ENCODE measurements at places on chromosomes 13 and 19.

- DNase-seq, result no peak
These were observed 93.7 kb upstream of the SGCG start for GRCh38 chr13:23086968-23087623.

DNA sequence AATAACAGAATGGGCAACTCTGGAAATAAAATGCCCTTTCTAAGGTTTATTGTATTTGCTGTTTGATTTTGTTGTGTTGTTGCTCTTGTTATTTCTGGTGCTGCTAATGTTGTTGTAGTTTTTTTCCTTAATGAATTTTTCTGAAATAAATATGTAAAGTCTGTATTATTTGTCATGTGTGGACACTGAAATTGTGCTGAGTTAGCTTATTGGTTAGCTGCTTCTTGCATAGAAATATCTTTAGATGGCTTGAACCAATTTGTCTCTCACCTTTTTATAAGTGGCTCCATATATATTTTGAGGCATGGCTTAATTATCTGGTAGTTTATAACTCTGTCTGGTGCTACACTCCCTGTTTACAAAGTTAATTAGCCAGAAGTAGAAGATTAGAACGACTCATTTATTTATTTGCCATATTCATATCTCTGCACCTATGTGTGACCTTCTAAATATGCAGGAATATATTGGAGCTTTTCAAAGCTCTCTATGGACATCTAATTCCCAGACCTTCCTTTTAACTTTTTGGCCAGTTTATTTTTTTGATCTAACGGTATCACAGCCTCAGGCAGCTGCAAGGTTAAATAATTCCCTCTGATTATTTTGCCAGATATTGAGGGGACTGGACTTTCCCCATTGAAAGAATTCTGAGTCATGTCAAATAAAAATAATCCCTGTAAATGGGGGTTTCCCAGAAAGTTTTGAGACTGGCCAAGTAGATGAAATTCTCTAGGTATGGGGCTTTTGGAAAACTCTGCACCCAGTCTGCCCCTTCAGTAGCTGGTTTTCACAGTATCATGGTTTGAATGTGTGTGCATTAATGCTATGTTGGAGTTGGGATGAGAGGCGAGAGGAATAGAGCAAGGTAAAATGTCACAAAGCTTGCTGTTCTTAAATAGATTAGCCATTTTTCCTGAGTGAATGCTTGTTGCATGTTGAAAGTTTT, 1331.7 kb upstream of the MIR17HG start:
- DNase-seq, result no peak

DNA sequence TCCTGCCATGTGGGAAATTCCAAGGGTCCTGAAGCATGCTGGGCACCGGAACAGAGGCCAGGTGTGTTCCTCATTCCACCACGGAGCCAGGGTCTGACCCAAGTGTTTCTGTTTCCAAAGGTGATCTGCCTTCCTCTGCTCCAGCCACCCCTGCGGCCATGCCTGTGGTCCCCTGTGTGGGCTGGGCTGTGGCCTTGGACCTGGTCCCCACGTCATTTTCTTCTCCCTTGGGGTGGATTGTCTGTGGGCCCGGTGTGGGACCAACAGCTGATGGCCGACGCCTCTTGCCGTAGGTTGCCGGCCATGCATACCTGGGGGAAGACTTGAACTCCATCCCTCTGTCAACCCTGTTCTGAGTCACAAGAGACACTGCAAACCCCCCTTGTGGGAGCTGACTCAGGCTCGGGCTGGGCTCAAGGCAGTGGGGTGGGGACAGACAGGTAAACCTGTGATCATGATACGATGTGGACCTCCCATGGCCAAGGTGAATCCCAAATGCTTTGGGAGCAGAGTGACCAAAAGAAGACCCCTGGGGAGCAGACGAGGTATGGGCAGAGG, 35.0 kb downstream of the ATP11A start:
- no peak for DNase-seq

- DNase-seq, result no peak
These were observed 49.3 kb downstream of the UFM1 start for GRCh38 chr13:38398711-38399493.

- DNase-seq, result no peak
These were observed 12.2 kb downstream of the BRD4 start for GRCh38 chr19:15320116-15320515.

DNA sequence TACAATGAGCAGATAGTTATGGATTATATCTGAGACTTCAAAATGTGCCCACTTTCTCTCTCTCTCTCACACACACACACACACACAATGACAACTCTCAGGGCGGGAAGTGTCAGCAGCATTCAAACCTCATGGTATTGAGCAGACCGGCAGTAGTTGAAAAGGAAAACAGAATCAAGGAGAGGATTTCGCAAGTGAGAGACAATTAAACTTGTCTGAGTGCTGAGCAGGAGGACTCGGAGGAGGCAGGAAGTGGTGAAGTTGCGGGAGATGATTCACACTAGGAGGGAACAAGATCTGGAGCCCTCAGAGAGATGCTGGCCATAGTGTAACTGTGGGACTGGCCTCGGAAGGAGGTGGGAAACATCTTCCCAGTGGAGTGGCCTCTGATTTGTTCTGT, 353.1 kb downstream of the EFNB2 start:
- no peak for DNase-seq

DNA sequence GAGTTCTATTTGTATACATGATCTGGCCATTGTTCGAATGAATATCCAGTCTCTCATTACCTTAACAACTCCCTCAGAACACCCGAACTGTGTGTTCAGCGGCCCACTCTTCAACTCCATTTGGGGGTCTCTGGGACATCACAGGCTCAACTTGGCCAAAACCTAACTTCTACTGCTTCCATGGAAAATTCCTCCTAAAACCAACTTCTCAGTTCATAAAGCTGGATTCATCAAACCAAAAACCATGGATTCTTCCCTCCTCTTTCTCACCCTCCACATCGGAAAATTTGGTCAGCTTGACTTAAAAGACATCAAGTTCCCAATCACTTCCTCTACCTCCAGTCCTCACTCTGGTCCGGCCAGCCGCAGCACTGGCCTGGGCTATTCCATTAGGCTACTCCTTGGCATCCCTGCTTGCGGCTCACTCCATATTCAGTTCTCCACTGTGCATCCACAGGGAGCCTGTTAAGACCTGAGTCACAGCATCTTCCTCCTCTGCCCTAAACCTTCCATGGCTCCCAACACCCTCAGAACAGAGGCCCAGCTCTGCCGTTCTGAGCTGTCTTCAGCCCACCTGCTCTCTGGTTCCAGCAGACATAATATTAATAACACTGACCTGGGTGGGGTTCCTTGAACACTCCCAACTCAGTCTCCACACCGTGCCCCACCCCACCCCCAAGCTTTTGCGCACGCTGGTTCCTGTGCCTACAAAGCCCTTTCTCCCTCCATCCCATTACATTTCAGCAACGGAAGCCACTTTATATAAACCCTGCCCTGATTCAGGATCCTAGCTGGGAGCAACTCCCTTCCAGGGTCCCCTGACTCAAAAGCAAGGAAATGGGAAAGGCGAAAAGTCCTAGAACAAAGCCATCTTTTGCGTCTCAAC, 1.1 kb downstream of the ZNF792 start:
- DNase-seq, result no peak

GRCh38 chr19:6530386-6531162, at the start of gene TNFSF9:
Gene TNFSF9 (plus strand): TSS chr19:6531026. CDS start chr19:6531037, 11 bp downstream.
- peak; percentile 72 for DNase-seq

- DNase-seq, result no peak
These were observed 687 bp upstream of the SYT3 start for GRCh38 chr19:50640368-50640767.

DNA sequence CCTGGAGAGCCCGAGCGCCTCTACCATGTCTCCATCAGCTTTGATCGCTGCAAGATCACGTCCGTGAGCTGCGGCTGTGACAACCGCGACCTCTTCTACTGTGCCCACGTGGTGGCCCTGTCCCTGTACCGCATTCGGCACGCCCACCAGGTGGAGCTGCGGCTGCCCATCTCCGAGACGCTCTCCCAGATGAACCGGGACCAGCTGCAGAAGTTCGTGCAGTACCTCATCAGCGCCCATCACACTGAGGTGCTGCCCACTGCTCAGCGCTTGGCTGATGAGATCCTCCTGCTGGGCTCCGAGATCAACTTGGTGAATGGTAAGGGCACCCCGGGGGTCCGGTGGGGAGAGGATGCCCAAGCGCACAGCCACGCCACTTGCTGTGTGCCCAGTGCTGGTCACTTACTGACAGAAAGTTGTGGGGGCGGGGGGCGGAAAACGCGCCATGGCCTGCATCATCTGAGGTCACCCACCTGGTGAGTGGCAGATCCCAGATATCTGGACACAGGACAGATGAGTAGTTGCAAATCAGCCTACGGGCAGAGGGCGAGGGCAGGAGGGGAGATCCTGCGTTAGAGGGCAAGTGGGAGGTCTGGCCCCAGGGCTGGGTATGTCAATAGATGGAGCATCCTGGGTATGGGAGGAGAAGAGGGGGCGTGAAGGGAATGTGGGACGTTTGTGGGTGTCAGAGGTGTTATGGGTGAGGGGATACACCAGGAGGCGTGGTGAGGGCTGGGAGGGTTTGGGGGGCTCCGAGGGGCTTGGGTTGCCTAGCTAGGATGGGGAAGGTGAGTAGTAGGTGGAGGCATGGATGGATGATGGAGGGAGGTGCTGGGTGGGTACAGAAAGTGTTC, 9.8 kb downstream of the ZSWIM4 start:
- DNase-seq, result no peak

DNA sequence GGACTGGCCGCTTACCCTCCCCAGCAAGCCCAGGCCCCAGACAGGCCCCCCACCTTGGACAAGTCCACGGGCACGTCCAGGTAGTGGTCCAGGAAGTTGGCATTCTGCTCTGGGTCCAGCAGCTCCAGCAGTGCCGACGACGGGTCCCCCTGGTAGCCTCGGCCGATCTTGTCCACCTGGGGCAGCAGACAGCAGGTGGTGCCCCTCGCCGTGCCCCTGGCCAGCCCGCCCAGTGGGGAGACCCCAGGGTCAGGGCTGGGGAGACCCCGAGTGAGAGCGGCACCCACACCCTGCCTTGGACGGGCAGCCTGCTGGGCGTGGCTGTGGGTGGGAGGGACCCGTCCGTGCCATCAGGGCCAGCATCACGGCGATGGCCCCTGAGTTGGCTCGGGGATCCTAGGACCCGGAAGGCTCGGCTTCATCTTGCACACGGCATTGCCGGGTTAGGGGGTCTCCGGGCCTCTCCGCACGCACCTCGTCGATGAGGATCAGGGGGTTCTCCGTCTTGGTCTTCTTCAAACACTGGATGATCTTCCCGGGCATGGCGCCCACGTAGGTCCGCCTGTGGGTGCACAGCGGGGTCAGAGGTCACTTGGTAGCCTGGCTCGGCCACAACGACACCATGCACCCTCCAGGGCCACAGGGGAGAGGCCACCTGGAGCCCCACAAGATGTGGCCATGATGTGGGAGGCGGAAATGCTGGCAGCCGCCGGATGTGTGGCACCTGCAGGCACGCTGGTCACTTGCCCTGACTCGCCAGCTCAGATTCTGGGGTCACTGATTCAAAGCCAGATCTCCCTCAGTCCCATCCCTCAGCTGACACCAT, 6.3 kb downstream of the RPL36 start:
- DNase-seq, result no peak

GRCh38 chr13:60427285-60427684, 30.3 kb downstream of the TDRD3 start:
- no peak for DNase-seq

- DNase-seq, result no peak
These were observed 78.6 kb upstream of the SIAH3 start for GRCh38 chr13:45930177-45930576.

DNA sequence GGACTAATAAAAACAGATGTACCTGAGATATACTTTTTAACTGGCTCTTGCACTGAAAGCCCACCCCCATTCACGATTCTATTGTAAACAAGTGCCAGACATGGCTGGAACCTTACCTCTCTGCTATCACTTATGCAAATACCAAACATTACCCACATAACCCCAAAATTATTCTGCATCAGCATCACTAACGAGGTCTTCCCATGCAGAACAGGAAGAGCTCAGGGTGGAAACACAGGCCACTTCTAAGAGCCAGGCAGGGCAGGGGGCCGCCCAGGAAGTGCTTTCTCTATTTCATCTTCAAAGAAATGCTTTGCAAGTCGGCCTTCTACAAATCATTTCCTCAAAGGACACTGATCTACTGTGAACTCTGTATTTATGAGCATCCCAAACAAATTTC, 7.3 kb downstream of the IRS2 start:
- no peak for DNase-seq

- DNase-seq, result peak; percentile 50
These were observed 11.3 kb downstream of the STAP2 start for GRCh38 chr19:4327252-4327876.

DNA sequence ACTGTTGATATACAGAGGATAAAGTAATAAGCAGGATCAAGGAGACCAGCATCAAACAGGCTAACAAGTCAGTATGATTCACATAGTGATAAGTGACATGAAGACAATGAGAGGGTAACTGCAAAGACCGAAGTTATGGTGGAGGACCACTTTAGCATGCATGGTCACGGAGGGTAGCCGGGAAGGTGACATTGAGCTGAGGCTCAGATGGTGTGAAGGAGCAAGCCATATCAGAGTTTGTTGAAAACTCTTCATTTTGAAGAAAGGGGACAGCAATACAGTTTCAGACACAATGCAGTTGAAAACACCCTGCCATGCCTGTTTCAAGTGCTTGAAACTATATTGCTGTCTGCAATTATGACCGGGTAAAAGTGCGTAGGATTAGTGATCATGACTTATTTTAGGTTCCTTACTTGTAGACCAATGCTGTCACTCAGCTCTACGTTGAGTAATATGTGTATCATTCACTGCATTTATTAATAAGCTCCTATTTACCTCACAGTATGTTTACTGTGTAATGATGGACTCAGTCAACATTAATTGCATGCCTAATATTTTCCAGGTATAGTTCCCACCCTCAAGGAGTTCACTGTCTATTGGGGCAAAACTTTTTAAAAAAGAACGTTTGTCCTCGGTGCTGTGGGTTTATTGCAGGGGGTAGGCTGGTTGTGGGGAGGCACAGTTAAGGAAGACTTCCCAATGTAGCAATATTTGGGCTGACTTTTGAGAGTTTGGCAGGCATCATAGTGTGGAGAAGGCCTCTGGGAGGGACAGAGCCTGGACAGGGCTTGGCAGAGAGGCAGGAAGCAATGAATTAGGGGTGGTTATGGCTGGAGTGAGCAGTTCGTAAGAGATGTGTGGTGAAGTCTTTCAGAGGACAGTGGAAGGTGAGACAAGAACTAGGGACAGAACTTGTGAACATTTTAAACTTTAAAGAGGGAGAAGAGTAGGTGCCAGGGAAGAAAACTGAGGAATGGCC, 3.2 kb downstream of the UBAC2 start:
- DNase-seq, result no peak

- no peak for DNase-seq
These were observed 629 bp upstream of the FGF9 start for GRCh38 chr13:21670006-21670882.

GRCh38 chr13:44796597-44797490, 192.4 kb downstream of the NUFIP1 start:
- no peak for DNase-seq

GRCh38 chr19:2561895-2562294, 86.0 kb downstream of the GADD45B start:
- no peak for DNase-seq

GRCh38 chr13:19713186-19713965, 69.4 kb downstream of the PSPC1 start:
- DNase-seq, result no peak

GRCh38 chr13:44765001-44765471, 188.9 kb upstream of the TSC22D1 start:
- DNase-seq, result no peak

- no peak for DNase-seq
These were observed 6.4 kb downstream of the KLF2 start for GRCh38 chr19:16330806-16331690.
